H1 (cell line): ENCODE measurements at places on chromosomes 4 and X. TPM values are rescaled to one million over a fixed set of nuclear protein-coding genes. Genes with fewer than 3 reads are reported as not detected.

GRCh38 chrX:12580548-12580947 is 210.7 kb upstream of the PRPS2 start:
- no peak overlapping the region for H3K27ac ChIP-seq
- H3K27me3 ChIP-seq: no peaks in the 10 kb centered on the region
- no peaks in the 10 kb centered on the region for H3K36me3 ChIP-seq
- H3K4me3 ChIP-seq: no peak overlapping the region
- no peak for DNase-seq

DNA sequence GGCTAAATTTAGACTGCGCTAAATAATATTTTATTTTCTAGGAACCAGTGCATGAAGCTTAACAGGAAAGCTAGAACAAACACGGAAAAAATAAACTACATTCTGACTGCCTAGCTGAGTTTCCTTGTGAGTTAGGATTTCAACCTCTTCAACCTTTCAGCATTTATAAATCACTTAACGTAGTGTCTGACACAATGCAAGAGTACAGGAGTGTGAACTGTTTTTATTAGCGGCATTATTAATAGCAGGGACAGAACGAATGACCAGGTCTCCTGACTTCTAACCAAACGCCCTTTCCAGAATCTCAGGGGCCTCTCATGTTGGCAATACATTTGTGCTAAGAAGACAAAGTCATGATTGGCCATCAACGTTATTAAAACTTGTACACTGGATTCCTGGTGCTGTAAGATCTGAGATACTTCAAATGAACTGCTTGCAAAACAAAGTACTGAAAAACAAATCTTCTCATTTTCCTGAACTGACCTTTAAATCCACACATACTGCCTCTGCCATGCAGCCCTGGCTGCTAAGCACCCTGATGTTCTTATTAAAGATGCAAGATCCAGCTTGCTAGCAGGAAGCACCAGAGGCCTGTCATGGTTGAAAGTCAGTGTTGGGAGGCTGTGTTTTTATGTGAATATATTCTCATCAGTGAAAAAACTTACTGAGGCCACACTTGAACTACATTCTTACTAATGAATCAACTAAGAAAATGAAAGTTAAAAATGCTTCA is 380.4 kb upstream of the CPEB2 start:
- H3K27me3 ChIP-seq: no peaks in the 10 kb centered on the region
- H3K27ac ChIP-seq: no peak overlapping the region
- peaks cover 15% of the 10 kb centered on the region; the same call in 1 of the 2 replicates for H3K4me1 ChIP-seq
- no peaks in the 10 kb centered on the region for H3K36me3 ChIP-seq

DNA sequence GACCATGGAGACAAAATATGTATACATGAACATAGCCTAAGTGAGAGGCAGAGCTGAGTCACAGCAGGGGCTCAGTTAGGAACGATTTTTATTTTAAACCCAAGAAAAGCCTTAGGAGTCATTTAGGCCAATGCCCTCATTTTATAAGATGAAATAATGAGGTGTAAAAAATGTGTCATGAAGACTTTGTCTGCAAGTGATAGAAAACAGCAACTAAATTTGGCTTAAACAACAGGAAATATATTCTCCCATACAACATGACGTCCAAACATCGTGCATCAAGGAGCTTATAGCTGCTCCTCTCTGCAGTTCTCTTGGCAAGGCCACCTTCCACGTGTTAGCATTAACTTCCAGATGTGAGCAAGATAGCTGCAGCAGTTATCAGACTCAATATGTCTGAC is 16.8 kb downstream of the SCFD2 start:
- DNase-seq: no peak
- H3K4me1 ChIP-seq: no peaks in the 10 kb centered on the region
- no peak overlapping the region for H3K27ac ChIP-seq
- no peaks in the 10 kb centered on the region for H3K27me3 ChIP-seq
- no peaks in the 10 kb centered on the region for H3K36me3 ChIP-seq

- H3K27ac ChIP-seq: peak overlapping the region; percentile 70; the same call in 1 of the 2 replicates
- H3K4me3 ChIP-seq: peak overlapping the region; percentile 94
- H3K4me1 ChIP-seq: 0 out of 2 replicates have a peak, but pooled peaks cover 2% of the 10 kb centered on the region
- H3K27me3 ChIP-seq: no peaks in the 10 kb centered on the region
- no peak for DNase-seq
These were observed 567 bp downstream of the C4orf46 start for GRCh38 chr4:158670975-158671664.

Gene AREG
- total RNA-seq: not detected in 2 replicates

Gene CABS1
- total RNA-seq: not detected in 2 replicates

Gene ADH7
- not detected in 2 replicates for total RNA-seq

Gene METTL14
- 52.8 and 57.3 TPM in 2 replicates for total RNA-seq

DNA sequence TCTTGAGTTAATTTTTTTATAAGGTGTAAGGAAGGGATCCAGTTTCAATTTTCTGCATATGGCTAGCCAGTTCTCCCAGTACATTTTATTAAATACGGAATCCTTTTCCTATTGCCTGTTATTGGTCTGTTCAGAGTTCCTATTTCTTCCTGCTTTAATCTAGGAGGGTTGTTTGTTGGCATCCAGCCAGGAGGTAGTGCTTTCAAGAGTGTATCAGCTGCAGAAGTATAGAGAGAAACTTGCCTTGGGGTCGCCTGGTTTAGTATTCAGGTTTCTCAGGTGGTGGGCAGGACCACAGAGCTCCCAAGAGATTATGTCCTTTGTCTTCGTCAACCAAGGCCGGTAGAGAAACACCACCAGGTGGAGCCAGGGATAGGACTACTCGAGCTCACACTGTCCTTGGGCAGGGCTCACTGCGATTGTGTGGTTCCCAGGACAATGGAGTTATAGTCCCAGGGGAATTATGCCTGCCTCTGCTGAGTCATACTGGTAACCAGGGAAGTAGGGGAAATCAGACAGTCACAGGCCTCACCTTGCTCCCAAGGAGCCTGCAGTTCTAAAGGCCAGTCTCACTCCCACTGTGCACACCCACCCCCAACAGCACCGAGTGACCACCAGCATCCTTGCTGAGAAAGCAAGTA is 168.1 kb downstream of the VSIG4 start:
- no peak overlapping the region for H3K4me3 ChIP-seq
- DNase-seq: peak; percentile 42
- H3K4me1 ChIP-seq: no peaks in the 10 kb centered on the region
- H3K27ac ChIP-seq: no peak overlapping the region
- no peaks in the 10 kb centered on the region for H3K27me3 ChIP-seq
- H3K36me3 ChIP-seq: no peaks in the 10 kb centered on the region

Gene HSFX2
- not detected in 2 replicates for total RNA-seq

GRCh38 chrX:98398542-98398941 is 1514.8 kb downstream of the RPA4 start:
- H3K27me3 ChIP-seq: no peaks in the 10 kb centered on the region
- H3K27ac ChIP-seq: no peak overlapping the region
- no peak overlapping the region for H3K4me3 ChIP-seq
- no peaks in the 10 kb centered on the region for H3K36me3 ChIP-seq
- DNase-seq: no peak

Gene CENPVL1
- total RNA-seq: 2.9 and 3.2 TPM in 2 replicates

DNA sequence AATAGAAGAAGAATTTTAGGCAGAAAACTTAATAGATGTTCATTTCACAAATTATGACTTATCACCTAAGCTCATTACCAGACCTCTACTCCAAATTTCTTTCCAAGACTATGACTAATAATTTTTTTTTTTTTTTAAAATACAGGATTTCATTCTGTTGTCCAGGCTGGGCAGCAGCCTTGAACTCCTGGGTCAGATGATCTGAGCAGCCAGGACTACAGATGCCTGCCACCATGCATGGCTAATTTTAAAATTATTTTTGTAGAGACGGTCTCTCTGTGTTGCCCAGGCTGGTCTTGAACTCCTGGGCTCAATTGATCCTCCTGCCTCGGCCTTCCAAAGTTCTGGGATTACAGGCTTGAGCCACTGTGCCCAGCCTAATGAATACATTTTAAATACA is 119.2 kb downstream of the ARHGAP10 start:
- H3K27me3 ChIP-seq: no peaks in the 10 kb centered on the region
- peaks cover 7% of the 10 kb centered on the region; the same call in 1 of the 2 replicates for H3K4me1 ChIP-seq
- no peak overlapping the region for H3K27ac ChIP-seq
- no peak for DNase-seq
- no peak overlapping the region for H3K4me3 ChIP-seq

Gene GPR143
- total RNA-seq: 18.5 and 19.3 TPM in 2 replicates

DNA sequence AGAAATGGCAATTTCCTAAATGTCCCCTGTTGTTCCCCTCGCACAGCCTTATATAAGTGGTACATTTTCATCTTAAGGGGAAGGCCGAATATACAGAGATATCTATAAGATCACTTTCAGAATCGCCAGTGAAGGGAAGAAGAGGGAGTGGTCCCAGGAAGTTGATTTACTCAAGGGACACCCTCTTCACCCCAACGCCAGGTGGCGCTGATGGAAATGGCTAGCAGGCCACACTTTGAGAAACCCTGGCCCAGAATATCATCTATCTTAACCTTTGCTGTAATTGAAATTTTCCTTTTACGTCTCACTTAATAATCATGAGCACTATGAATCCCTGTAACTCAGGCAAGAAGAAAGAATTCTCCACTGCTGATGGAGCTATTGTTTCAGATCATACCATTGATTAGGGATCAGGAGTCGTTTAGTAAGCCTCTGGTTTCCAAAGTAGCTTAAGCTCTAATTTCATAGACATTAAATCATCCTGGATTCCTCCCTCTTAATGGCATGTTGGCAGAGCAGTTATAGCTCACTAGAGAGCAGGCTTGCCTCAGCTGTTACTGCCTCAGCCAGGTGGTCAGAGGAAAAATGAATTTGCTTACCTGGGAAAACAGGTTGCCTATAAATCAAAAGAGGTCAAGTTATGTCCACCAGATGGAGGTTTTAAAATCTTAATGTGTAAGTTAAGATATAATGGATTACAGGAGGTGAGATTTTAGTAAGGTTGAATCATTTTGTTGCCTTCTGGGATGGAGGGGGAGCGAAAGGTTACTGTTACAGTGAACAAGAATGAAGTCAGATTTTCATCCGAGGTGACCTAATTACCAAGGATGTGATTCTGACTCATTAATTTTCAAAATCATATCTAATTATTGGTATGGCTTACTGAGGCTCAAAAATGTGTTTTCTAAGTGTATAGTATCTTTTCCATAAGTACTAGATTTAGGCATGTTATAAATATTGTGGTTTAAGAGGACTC is 941.2 kb upstream of the TENM3 start:
- no peak for DNase-seq
- no peaks in the 10 kb centered on the region for H3K27me3 ChIP-seq
- no peak overlapping the region for H3K4me3 ChIP-seq

Gene ATP8A1
- 12.2 and 14.9 TPM in 2 replicates for total RNA-seq

GRCh38 chrX:23201706-23202105 is 132.9 kb upstream of the PTCHD1 start:
- H3K4me3 ChIP-seq: no peak overlapping the region
- no peak for DNase-seq
- H3K27me3 ChIP-seq: no peaks in the 10 kb centered on the region
- H3K4me1 ChIP-seq: no peaks in the 10 kb centered on the region
- H3K27ac ChIP-seq: no peak overlapping the region

DNA sequence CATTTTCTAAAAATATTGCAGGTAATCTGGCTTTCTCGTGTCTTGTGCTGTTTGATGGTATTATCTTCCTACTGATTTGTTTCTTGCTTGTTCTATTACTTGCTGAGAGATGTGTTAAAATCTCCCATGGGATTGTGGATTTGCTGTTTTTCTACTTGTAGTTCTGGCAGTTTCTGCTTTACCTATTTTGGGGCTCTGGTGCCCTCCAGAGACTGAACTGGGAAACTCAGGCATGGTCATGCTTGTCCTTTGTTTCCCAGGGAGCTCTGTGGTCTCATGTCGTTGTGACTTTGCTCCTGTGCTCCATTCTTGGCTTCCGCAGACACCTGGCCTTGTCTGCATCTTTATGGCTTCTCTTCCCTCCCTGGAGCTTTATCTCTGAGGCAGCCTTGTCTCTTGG is 39.5 kb downstream of the NSD2 start:
- H3K27ac ChIP-seq: peak overlapping the region; percentile 24; the same call in 1 of the 2 replicates
- H3K36me3 ChIP-seq: peaks cover 4% of the 10 kb centered on the region; the same call in 1 of the 2 replicates
- DNase-seq: peak; percentile 21
- H3K4me3 ChIP-seq: no peak overlapping the region
- no peaks in the 10 kb centered on the region for H3K4me1 ChIP-seq
- no peaks in the 10 kb centered on the region for H3K27me3 ChIP-seq

DNA sequence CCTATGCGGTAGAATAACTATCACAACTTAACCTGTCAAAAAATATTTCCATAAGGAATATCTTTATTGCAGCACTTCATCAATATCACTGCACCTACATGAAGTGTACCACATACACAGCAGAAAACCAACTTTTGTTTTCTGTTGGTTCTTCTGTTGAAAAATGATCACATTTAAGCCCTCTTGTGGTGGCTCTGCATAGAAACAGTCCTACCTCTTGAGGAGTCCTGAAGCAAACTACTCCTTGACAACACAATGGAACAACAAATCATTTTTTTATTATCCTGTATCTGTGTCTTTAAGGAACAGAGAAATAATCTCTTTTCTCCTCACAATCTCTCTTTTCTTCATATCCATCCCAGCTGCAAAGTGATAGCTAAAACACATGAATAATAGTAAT is 39.8 kb upstream of the ATOH1 start:
- no peak overlapping the region for H3K27ac ChIP-seq
- peaks cover 9% of the 10 kb centered on the region for H3K4me1 ChIP-seq
- no peak overlapping the region for H3K4me3 ChIP-seq
- H3K27me3 ChIP-seq: no peaks in the 10 kb centered on the region
- no peak for DNase-seq

- no peaks in the 10 kb centered on the region for H3K4me1 ChIP-seq
- H3K27ac ChIP-seq: no peak overlapping the region
- no peak overlapping the region for H3K4me3 ChIP-seq
- no peaks in the 10 kb centered on the region for H3K27me3 ChIP-seq
These were observed 116.7 kb upstream of the TMEM164 start for GRCh38 chrX:109886122-109886761.

Gene POU3F4
- total RNA-seq: 1.1 and 1.4 TPM in 2 replicates

DNA sequence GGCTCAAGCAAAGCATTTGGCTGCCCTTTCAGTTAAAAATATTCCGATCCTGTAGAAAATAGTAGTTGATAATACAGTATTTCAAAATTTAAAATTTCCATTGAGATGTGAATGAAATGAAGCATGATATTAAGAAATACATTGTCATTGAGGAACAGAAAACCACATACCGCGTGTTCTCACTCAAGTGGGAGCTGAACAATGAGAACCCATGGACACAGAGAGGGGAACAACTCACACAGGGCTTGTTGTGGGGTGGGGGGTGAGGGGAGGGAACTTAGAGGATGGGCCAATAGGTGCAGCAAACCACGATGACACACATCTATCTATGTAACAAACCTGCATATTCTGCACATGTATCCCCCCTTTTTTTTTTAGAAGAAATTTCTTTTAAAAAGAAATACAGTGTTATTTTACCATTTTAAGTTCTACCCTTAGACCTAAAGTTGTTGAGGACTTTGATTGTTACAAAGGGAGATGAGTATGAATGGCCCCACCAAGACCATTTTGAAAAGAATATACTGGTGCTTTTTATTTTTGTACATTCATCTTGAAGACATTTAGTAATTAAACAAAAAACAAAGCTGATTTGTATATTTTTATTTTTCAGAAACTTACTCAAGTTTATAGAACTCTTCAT is 52.0 kb upstream of the IL13RA1 start:
- H3K4me1 ChIP-seq: no peaks in the 10 kb centered on the region
- no peak overlapping the region for H3K4me3 ChIP-seq
- no peaks in the 10 kb centered on the region for H3K27me3 ChIP-seq
- no peaks in the 10 kb centered on the region for H3K36me3 ChIP-seq
- no peak overlapping the region for H3K27ac ChIP-seq

GRCh38 chr4:122668241-122668640 is 47.4 kb upstream of the IL21 start:
- no peaks in the 10 kb centered on the region for H3K36me3 ChIP-seq
- no peaks in the 10 kb centered on the region for H3K4me1 ChIP-seq
- no peak overlapping the region for H3K27ac ChIP-seq

- peak; percentile 19 for DNase-seq
- no peaks in the 10 kb centered on the region for H3K27me3 ChIP-seq
- H3K27ac ChIP-seq: no peak overlapping the region
- H3K4me3 ChIP-seq: no peak overlapping the region
- no peaks in the 10 kb centered on the region for H3K36me3 ChIP-seq
These were observed 51.1 kb downstream of the SCML1 start for GRCh38 chrX:17788439-17788838.

Gene SPIN4
- total RNA-seq: 11.8 and 12.2 TPM in 2 replicates
